ENCODE measurements at places on chromosomes 16 and 17.
A peak's percentile ranks its signal among the peaks of the same experiment; 100 is the strongest.

DNA sequence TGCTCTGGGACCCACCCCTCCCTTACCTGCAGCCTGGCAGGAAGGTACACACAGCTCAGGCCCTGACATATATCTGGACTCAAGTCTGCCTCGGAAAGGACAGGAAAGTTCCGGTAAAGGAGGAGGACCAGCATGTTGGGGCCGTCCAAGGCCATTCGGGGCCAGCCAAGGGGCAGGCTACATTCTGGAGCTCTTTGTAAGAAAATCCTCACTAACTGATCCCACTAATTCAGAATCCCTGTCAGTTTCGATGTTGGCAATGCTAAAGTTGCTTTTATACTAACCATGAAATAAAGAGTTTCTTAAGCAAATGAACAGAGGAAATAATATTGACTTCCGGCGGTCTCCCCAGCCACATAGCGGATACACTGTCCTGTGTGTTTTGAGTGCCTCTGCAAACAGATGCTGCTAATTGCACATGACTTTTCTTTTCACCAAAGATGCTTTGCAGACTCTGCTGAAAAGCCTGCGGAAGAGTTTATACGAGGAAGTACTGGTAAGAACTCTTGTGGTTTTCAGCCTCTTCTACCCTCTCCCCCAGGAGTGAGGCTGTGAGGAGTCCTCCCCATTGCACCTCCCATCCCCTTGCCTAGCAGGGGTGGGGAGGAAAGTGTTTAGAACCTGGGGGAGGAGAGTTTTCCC lies 54.8 kb downstream of the PLXDC1 start:
- no peak for DNase-seq

DNA sequence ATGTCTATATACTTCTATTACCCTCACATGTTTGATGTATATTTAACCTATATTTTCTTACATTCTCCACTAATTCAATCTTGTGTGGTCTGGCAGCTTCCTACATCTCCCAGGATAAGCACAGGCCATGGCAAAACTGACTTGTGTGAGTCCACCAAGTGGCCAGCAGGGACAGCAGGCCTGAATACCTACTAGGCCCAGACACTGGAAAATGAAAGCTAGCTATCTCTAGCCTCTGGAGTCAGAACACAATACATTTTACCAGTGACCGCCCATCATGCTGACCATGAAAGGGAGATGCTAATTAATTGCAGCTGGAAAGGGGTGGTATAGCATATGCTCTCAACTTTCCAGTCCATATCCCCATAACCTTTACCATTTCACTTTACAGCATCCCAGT lies 132.3 kb downstream of the PCTP start:
- no peak for DNase-seq

DNA sequence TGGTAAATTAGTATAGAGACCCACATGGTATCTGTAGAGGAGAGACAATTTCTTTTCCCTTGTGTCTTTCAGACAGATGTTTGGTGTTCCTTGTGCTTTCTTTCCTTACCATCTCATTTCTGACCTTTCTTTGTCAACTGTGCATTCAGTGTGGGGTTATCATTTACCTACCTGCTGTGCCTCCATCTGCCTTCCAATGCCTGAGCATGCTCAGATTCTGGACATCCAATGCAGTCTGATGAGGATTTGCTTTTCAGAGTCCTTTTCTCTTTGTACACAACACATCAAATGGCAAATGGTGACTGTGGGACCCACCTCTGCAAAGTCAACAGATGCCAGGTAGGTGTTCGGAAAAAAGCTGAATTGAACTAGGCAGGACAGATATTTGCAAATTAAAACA lies 364.8 kb downstream of the CA10 start:
- DNase-seq, result no peak

DNA sequence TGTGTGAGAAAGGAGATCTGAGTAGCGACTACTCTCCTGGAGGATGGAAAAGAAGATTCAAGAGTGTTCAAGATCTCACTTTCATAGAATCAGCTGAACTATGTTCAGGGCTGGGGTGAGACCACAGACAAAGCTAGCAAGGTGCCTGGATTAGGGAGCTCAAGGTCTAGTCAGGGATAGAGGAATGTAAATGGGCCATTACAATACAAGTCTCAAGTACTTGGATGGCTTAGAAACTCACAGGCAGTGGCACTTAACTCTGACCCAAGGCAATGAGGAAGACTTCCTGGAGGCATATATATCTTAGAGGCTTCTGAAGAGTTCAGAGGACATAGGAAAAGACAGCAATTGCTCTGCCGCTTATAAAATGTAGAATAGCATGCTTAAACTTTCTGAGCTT lies 184.9 kb upstream of the CDH11 start:
- DNase-seq, result no peak

DNA sequence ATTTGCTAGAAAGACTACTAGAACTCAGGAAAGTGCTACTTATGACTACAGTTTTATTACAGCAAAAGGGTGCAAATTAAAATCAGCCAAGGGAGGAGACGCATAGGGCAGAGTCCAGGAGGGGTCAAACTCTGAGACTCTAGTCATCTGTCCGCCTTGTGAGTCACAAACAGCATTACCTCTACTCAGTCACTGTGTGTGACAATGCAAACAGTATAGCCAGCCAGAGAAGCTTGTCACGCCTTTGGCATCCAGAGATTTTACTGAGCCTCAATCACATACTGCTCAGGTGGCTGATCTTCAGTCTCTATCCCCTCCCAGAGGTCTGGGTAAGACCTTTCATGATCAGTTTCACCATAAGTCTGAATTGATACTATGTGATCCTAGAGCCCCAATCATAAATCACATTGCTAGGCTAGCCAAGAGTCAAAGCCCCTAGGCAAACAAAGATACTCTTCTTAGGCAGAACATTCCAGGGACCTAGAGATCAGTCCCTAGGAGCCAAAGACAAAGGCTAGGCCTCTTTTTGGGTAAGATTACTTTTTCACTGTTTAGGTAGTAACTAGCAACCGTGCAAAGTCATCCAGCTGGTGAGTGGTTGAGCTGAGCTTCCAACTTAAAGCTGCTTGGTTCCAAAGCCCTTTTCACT lies 48.8 kb upstream of the CLEC19A start:
- no peak for DNase-seq

- DNase-seq, result no peak
These were observed 130.5 kb downstream of the ABCA8 start for GRCh38 chr17:68824707-68825106.

DNA sequence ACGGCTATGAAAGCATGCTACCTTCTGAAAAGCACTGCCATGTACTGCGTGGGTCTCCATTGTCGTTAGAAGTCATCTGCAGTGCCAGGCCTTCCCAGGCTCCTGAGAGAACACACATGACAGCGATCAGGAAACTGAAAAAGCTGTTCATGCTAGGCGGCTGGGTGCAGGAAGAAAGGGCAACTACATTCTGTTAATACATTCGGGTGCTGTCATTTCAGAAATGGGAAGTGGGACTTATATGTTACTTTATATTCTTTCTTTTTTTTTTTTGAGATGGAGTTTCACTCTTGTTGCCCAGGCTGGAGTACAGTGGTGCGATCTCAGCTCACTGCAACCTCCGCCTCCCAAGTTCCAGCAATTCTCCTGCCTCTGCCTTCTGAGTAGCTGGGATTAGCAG lies 19.9 kb downstream of the CFAP20 start:
- DNase-seq, result no peak

DNA sequence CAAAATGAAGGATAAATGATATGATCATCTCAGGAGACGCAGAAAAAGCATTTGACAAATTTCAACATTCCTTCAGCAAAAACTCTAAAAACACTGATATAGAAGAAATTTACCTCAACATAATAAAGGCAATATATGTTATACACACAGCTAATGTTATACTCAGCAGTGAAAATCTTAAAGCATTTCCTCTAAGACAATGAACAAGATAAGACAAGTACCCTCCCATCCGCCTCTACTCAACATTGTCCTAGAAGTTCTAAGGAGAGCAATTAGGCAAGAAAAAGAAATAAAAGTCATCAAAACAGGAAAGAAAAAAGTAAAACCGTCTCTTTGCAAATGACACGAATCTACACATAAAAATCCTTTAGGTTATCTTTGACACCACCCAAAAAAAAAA lies 1432.8 kb downstream of the CDH11 start:
- no peak for DNase-seq

DNA sequence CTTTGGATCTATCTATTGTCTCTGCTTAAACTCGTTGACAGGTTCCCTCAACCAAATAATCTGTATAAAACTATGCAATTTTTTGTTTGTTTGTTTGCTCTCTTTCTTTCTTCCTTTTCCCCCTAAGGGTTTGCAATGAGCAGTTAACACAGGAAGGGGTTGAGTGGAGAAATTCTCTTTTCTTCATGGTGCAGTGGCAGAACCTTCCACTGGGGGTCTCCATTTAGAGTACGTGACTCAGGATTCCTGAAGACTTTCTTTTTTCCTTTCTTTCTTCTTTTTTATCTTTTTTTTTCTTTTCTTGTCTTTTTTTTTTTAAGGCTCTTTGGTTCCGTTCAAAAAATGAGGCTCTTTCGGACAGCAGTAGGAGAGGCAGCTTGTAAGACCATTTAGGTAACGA lies 19.5 kb upstream of the RBFOX1 start:
- no peak for DNase-seq

DNA sequence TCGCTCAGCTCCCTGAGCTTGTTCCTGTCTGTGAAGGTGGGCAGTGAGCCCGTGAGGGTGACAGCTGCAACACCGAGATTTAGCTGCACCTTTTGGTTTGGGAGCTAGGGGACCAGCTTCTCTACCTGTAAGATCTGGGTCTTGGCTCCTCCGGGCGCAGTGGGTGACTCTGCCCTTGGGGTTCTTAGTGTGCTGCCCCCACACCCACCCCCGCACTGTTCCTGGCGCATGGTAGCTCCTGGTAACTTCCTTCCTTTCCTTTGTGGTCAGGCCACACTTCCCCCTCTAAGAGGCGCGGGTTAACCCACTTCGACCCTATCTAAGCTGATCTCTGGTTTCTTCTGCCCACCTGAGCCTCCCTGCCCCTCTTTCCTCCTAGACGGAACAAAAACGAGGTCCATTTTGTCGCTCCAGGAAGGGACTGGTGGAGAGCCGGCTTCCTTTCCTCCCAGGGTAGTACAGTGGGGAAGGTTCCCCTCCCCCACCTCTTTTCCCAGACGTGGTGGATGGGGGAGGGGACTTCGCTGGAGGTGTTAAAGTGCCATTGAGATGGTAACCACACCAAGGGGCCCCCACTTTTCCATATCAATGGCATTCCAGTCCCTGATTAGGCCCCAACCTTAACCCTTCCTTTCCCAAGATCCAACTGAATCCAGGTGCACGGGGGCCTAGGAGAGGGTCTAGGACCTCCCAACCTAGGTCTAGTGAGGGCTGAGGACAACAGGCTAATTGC lies 4.6 kb upstream of the CLDN9 start:
- DNase-seq, result no peak

DNA sequence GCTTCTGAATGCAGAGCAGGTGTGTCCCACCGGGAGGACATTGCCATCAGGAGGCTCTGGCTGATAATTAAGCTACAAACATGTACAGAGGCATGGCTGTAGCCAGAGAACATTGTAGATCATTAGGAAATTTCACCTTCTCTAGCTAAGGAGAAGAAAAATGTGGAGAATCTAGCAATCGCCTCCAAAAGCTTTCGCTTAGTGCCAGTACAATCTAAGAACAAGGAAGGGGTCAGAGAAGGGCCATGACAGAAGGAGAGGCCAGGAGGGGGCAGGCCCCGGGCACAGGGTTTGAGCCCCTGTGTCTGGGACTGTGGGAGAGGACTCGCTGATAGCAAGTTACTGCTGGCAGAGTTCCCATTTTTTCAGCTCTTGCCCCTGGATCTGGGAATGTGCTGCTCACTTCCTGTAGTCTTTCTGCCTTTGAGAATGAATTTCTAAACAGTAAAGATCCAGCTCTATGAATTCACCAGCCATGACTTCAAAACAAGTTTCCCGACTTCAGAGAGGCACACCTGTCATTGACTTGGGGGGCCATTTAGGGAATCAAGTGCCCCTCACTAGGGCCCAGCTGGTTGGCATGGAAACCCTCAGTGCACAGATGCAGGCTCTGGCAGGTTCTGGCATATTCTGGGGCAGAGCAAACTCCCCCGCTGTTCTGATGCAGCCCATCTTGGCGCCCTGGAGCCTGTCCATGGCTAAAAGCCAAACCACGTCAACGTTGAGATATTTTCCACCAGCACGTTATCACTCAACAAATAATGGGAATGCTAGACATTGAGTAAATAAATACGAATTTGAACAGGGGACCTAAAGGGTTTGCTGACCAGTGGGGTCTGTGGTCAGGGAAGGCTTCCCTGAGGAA lies 59.5 kb upstream of the CACNG4 start:
- DNase-seq, result no peak

GRCh38 chr16:65119901-65120401 lies 1.9 kb downstream of the CDH11 start:
- no peak for DNase-seq

- DNase-seq, result peak; percentile 36
These were observed 13.7 kb upstream of the LGALS3BP start for GRCh38 chr17:78993241-78993956.

GRCh38 chr17:17204041-17204591 lies 2.0 kb downstream of the PLD6 start:
- no peak for DNase-seq

- no peak for DNase-seq
These were observed 14.2 kb upstream of the CCL1 start for GRCh38 chr17:34377078-34377823.

DNA sequence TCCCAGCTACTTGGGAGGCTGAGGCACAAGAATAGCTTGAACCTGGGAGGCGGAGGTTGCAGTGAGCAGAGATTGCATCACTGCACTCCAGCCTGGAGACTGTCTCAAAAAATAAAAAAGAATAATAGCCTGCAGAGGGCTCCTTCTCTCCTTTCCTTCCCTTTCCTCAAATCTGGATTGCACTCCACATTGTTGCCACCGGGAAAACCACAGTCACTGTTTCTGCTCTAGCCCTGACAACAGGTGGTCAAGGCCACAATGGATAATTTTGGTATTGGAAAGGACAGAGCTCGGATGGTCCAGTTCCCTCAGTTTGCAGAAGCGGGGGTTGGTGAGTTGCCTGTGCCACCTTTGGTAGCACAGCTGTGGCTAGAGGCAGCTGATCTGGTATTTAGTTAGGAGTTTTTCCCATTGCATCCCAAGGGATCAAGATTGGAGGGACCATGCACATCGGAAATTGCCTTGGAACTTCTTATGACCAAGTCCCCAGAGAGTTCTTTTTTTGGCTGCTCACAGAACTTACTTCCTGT lies 44.7 kb upstream of the PRSS54 start:
- DNase-seq, result no peak

GRCh38 chr17:82369211-82369610 lies 2.4 kb upstream of the UTS2R start:
- no peak for DNase-seq

Data from activated T-cell treated with anti-CD3 and anti-CD28 coated beads for 48 hours (primary cell).